ENCODE measurements at places on chromosomes 12 and 14.

DNA sequence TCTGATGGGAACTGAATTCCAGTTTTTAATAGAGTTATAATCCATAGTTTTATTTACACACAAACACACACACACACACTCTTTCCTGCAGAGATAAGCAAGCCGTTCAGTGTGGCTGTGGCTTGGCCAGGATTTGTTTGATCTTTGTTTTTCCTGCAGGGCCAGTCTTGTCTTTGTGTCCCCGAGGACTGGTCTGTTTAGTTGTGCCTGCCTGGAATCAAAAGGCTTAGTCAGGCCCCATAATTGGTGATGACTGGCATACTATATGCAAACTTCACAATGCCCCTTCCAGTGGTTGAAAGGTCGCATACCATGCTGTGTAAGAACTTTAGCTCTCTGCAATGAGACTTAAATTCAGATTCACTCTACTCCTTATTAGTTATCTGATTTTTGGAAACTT is 26.0 kb downstream of the WBP11 start:
- DNase-seq: no peak

GRCh38 chr14:93132472-93133065 is 16.8 kb upstream of the ITPK1 start:
- DNase-seq: no peak

DNA sequence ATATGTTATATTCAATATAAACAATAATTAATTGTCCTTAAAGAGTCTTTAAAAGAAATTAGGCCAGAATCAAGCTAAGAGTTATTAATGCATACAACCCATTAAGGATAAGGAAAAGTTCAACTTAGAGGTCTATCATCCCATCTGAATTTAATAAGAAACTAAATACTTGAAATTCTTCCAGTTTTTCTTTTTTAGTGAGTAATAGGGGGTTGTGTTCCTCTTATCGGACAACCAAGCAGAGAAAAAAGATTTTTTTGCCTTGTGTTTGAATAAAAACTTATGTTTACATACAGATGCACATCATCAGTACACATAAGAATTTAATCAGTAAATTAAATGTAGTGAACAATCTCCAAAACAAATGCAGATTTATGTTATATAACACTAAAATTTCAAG is 32.5 kb downstream of the PAWR start:
- no peak for DNase-seq

DNA sequence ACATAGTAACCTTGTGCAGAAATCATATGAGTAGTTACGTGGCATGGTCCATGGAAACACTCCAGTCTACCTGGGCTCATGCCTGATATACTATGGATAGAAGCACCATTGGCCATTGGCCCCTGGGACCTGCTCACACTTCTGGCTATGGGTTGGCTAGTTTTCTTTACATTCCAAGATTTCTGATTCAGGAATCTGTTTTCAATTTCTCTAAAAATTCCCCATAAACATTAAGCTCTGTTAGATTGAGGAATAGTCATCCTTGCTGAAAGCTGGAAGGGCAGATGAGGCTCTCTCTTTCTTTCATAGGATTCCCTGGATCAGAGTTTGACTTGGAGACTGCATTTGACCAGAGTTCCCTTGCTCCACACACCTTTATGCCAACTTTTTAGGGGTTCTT is 37.3 kb upstream of the RAP1B start:
- no peak for DNase-seq

GRCh38 chr12:127685491-127685890 is 581.5 kb upstream of the TMEM132C start:
- no peak for DNase-seq

DNA sequence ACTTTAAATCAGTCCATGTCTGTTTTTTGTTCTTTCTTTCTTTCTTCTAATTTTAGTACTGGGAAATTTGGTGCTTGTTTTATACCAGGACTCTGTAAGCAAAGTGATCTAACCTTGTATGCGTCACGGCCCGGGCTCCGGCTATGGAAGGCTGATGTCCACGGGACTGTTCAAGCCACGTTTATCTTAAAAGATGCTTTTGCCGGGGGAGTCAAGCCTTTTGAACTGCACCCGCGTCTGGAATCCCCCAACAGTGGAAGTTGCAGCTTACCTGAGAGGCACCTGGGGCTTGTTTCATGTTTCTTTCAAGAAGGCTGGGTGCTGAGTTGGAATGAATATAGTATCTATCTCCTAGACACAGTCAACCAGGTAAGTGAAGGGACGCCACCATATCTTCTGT is 62.2 kb downstream of the TECPR2 start:
- DNase-seq: no peak

DNA sequence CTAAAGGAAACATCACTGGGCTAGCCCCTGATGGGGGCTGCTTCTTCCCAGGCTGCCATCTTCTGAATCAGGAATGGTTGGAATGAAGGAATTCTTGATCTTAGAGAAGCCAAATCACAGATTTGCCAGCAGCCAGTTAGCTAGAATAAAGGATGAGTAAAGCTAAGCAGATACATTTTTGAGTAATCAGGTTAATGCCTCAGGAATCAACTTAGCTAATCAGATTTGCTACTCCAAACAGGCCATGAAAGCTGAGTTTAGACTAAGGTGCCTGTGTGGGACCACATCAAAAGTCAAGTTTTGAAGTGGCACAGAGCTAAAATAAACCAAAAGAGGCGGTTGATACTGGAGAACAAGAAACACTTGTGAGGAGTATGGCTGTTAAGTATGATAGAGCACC is 28.8 kb upstream of the LMO3 start:
- DNase-seq: no peak

- DNase-seq: no peak
Observed at GRCh38 chr12:67161322-67161918, 107.7 kb upstream of the CAND1 start.

DNA sequence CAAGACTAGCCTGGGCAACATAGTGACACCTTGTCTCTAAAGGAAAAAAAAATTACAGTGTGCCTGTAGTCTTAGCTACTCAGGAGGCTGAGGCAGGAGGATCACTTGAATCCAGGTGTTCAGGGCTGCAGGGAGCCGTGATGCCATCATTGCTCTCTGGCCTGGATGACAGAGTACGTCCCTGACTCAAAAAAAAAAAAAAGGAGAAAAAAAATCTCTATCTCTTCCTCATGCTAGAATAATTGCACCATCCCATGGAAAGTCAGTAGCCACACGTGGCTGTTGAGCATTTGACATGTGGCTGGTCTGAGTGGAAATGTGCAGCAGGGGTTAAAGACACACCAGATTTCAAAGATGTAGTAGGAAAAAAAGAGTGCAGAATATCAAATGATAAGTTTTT is 3.8 kb downstream of the RILPL1 start:
- no peak for DNase-seq

GRCh38 chr12:7498809-7499208 is 4.8 kb downstream of the CD163 start:
- no peak for DNase-seq

GRCh38 chr12:46356655-46357437 is 15.7 kb downstream of the SLC38A2 start:
- DNase-seq: no peak

DNA sequence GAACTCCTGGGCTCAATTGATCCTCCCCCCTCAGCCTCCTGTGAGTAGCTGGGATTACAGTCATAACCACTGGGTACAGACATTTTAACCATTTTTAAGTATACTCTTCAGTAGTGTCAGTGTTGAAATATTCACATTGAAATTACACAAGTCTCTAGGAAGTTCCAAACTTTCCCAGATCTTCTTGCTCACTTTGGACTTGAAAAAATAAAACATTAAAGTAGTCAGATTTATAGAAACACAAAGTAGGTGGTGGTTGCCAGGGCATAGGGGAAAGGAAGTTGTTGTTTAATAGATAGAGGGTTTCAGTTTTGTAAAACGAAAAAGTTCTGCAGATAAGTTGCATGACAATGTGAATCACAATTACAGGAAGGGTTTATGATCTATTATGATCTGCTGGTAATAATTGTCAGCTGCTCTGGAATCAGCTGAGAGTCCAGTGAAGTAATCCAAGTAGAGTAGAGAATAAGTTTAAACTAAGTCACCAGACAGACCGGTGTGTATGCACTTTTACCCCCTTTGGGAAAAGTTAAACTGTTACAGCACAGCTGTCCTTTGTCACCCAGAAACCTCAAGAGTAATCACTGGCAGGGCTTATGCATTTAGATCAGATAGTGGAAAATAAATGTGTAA is 27.4 kb downstream of the PCNX1 start:
- DNase-seq: no peak

- DNase-seq: no peak
Observed at GRCh38 chr14:34678735-34679134, 35.7 kb downstream of the CFL2 start.

- no peak for DNase-seq
Observed at GRCh38 chr12:103799504-103799856, 41.6 kb downstream of the NT5DC3 start.

- no peak for DNase-seq
Observed at GRCh38 chr12:110307372-110307771, 26.3 kb downstream of the ATP2A2 start.

GRCh38 chr12:1073652-1074051 is 82.6 kb downstream of the ERC1 start:
- DNase-seq: no peak

GRCh38 chr12:42234970-42235369 is 3.1 kb downstream of the YAF2 start:
- no peak for DNase-seq

DNA sequence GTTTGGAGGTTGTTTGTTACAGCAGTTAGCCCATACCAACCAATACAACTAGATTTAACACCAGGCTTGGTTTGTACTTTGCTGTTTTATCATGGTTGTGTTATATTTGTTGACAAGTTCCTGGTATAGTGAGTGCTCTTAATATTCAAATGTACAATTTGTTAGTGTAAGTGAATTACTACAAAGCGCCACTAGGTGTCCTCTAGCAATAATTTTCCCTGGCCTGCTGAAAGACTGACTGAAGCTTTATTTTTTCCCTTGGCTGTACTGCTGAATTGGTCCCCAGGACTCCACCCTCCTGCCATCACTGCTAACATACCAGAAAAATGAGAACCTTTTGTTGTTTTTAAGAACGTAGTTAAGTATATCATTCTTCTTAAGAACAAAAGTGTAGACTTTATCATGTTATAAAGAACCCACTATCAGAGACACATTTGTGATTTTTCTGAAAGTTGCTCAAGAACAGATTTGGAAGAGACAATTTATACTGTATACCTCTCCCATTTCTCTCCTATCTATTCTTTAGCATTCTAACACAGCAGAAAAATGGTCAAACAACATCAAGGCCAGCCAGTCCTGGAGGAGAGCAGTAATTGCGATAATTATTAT is 75.3 kb upstream of the FAR2 start:
- no peak for DNase-seq

DNA sequence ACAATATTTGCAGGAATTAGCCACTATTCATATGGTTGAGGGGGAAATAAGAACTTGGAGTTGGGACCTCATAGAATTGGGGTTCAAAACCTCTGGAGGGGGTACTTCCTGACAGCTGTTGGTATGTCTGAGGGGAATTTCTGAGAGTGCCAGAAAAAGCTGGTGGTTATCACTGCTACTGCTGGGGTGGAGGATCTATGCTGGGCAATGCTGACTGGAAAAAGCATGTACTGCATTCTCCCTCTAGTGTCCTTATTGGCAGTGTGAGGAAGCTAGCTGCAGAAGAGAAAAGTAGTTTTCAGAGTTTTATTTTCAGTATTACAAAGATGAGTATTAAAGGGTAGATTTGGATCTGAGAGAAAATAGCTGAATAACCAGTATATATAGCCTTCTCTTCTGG is 88.8 kb downstream of the FUT8 start:
- no peak for DNase-seq

GRCh38 chr14:65434216-65434850 is 21.8 kb downstream of the FUT8 start:
- no peak for DNase-seq

DNA sequence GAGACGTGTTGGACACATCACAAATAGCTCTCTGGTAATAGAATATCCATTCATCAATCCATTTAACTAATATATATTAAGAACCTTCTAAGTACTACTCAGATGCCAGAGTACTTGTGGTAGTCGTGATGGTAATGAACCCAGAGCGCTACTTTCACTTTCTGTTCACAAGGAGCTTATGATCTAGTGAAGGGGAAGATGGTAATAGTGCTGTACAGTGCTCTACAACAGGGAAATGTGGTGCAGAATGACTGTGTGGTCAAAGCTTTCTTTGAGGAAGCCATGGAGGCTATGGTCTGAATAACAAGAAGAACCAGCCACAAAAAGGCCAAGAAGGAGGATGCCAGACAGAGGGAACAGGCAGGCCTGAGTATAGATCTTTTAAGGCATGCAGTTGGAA is 212.0 kb downstream of the PTPRO start:
- no peak for DNase-seq

DNA sequence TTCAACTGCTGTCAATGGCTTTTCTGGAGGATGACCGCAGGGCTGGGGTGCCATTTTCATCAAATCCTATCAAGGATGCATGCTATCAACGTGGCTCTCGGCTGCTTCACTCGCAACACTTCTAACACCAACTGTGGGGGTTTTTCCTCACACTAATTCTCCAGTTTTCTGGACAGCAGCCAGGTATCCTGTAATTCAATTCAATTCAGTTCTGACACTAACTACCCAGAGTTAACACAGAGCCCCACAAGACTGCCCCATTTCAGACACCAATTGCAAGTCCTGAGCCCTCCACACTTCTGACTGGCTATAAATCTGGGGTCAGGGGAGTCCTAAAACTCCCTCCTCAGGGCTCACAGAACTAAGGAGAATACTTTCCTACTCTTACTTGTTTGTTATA is 55.3 kb upstream of the TMCC3 start:
- DNase-seq: no peak

GRCh38 chr12:80776706-80777105 is 60.0 kb downstream of the MYF5 start:
- DNase-seq: no peak

DNA sequence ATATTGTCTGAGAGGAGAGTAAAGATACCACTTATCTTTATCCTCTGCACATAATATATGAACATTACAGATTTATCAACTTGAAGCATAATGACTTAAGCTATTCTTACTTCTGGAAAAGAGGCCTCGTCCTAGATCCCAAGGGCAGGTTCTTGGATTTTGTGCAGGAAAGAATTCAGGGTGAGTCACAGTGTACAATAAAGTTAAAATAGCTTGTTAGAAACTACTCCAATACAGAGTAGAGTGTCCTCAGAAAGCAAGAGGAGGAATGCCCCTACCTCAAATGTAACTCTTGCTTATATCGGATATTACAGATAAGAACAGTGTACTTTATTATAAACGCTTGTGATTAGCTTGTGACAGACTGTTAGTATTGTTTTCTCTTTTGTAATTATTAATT is 41.9 kb upstream of the ABCC9 start:
- DNase-seq: no peak

All from stimulated activated CD4-positive, alpha-beta T cell treated with anti-CD3 and anti-CD28 coated beads, Interleukin-12 subunit alpha, Interleukin-12 subunit beta, amount 100 ng/mL, for 24 hours (primary cell).